Mesenteric fat pad (tissue), 1 donor: ENCODE measurements at places on chromosomes 2 and 18. TPM values are rescaled to one million over a fixed set of nuclear protein-coding genes. Genes with fewer than 3 reads are reported as not detected.

The EML4 gene
- total RNA-seq, result 46.2 TPM

The ZDBF2 gene
- total RNA-seq, result 10.6 TPM

- no peak for DNase-seq
Measured at GRCh38 chr2:151264157-151264825, 2.6 kb upstream of the RBM43 start.

DNA sequence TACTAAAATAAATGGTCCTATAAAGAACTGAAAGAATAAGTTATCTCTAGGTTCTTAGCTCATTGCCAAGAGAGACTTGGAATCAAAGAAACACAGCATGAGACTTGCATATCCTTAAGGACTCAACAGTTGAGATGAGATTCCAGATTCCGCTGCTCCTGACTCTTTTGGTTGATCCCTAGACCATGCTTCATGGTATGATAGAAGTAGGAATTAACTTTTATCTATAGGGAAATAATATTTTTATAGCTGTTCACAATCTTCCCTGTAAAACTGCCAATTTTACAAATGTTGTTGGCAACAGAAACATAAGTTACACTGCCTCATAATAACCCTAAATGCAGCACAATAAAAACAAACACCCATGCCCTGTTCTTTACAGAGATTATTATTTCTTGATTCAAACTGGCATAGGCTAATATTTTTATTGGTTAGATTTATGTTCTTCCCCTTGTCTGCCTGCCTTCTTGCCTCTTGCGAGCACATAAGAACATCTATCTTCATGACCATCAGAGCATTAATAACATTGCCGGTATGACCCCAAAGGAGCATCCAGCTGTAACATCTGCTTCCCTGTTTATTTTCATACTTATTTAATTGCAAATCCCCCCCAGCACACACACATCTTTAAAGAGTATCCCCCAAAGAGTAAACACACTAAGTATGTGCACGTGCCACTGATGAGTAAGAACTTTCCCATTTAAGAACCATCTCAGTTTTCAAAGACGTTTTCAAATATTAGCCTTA, 735.7 kb upstream of the SLC8A1 start:
- DNase-seq, result no peak

The SCN3A gene
- 1.3 TPM for total RNA-seq

The NYAP2 gene
- not detected for total RNA-seq
